ENCODE measurements at places on chromosomes 16 and 17. TPM values are rescaled to one million over a fixed set of nuclear protein-coding genes. Genes with fewer than 3 reads are reported as not detected.

- no peak for DNase-seq
Measured at GRCh38 chr17:79098282-79098867, 23.8 kb downstream of the ENGASE start.

GRCh38 chr17:79941088-79942010 is 94.3 kb downstream of the TBC1D16 start:
- no peak for DNase-seq

- DNase-seq, result peak; percentile 77
Measured at GRCh38 chr17:16287563-16288027, 65.7 kb downstream of the CENPV start.

- no peak for DNase-seq
Measured at GRCh38 chr16:84955427-84955826, 55.9 kb downstream of the ZDHHC7 start.

DNA sequence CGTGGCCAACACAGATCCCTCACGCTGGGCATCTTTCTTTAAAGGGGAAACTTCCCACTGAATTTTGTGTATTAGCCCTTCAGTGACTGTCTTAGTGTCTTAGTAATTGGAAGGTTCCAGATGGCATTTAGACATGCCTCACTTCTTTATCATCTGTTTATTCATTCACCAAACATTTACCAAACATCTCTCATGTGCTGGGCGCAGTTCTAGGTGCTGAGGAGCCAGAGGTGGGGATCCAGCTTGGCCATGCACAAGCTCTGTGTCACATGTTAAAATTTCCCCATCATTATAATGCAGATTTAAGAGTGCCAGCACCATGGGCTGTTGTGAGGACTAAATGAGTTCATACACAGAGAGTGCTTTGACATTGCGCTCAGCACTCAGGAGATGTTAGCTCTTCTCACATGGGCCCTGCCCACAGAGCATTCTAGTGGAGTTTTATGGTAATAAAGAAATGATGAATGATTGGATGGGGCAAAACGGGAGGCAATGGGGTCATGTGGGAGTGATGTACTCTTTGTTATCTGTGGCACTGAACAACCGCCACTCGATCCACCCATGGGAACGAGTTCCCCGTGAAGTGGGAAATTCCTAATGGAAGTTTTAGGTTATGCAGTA is 119.7 kb downstream of the SNX29 start:
- DNase-seq, result no peak

DNA sequence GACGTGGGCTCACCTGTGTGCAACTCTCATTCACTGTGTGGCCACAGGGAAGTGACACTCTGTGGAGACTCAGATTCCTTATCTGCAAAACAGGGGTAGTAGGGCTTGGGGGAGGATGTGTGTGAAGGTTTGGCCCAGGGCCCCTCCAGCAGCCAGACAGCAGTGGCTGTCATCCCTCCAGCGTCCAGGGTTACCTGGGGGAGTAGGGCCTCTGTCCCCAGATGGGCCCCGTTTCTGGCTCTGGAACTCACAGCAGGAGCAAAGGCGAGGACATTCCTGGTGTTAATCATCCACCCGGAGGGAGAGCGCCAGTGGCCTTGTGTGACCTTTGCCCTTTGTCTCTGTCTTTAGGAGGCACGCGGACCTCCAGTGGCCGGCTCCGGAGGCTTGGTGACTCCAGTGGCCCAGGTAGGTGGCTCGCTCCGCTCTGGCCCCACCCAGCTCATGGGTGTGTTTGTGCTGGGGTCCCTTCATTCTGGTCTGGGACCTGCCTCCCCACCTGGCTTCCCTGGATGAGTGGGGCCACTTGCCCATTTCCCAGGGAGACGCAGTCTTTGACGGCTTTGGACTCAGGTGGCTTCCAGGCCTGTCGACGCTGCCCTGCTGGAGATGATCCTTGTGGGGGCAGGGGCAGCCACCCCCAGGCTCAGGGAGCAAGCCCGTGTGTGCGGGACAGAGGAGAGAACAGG is 166.2 kb downstream of the SEC14L1 start:
- DNase-seq, result no peak

- no peak for DNase-seq
Measured at GRCh38 chr16:79064256-79064972, 536.1 kb downstream of the MAF start.

The MARCHF10 gene
- under 0.01 TPM for total RNA-seq

The NPIPA3 gene
- 0.40 TPM for total RNA-seq

The TBC1D3K gene
- not detected for total RNA-seq

The HOXB7 gene
- under 0.01 TPM for total RNA-seq
